ENCODE measurements at places on chromosomes 13 and 19. TPM values are rescaled to one million over a fixed set of nuclear protein-coding genes. Genes with fewer than 3 reads are reported as not detected.

The TMEM272 gene
- not detected for total RNA-seq

The ZNF527 gene
- 6.3 TPM for total RNA-seq

DNA sequence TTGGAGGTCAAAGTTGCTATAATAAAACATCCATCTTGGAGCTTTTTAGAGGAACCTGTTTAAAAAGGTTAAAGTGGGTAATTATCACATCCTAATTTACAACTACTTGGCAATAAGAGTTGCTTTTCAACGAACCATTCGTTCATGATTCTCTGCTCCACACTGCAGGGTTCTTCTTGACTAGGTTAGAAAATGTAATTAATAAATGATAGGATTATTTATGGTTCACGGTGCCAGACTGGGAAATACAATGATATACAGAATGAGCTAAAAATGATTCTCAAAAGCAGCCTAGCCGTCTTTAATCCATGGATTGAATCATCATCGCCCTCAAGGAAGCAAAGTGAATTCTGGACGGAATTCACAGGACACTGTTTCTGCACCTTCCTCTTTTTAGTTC lies 291.2 kb downstream of the TEX29 start:
- no peak overlapping the region for H3K4me3 ChIP-seq
- peaks cover 12% of the 10 kb centered on the region for H3K27me3 ChIP-seq
- no peak overlapping the region for H3K27ac ChIP-seq
- no peaks in the 10 kb centered on the region for H3K36me3 ChIP-seq
- no peaks in the 10 kb centered on the region for H3K4me1 ChIP-seq

The SYMPK gene
- 70.6 TPM for total RNA-seq

The ZBTB32 gene
- total RNA-seq, result 0.23 TPM

- H3K36me3 ChIP-seq, result no peaks in the 10 kb centered on the region
- DNase-seq, result no peak
- H3K4me3 ChIP-seq, result no peak overlapping the region
- H3K27ac ChIP-seq, result no peak overlapping the region
- peaks cover 30% of the 10 kb centered on the region for H3K4me1 ChIP-seq
These were observed 107.4 kb downstream of the LRCH1 start for GRCh38 chr13:46660416-46660815.

The CADM4 gene
- total RNA-seq, result 8.7 TPM

DNA sequence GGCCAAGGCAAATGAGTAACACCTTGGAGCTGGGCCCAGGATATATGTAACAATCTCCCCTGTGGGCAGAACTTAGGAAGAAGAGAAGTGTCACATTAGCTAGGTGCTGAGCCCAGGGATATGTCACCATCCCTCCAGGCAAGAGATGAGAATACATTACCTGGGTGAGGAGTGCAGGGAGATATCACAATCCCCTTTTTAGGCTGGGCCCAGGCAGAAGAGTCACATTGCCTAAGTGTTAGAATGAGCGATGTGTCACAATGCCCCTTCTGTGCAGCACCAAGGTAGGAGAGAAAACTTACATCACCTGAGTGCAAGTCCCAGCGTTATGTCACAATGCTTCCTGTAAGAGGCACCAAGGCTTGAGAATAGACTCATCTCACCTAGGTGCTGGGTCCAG lies 60.3 kb downstream of the ZNF726 start:
- DNase-seq, result no peak
- H3K27me3 ChIP-seq, result peaks cover 11% of the 10 kb centered on the region
- H3K27ac ChIP-seq, result no peak overlapping the region

- no peak overlapping the region for H3K4me3 ChIP-seq
- H3K4me1 ChIP-seq, result no peaks in the 10 kb centered on the region
- H3K27me3 ChIP-seq, result no peaks in the 10 kb centered on the region
These were observed 38.2 kb upstream of the IGSF23 start for GRCh38 chr19:44575116-44575700.

The C19orf67 gene
- not detected for total RNA-seq

GRCh38 chr19:41114132-41114531 lies at the start of gene CYP2F1:
Gene CYP2F1 (plus strand): TSS chr19:41114432. CDS start chr19:41116189, 1,757 bp downstream.
- no peaks in the 10 kb centered on the region for H3K36me3 ChIP-seq
- no peak within 1 kb of the TSS for H3K4me3 ChIP-seq
- no peaks in the 10 kb centered on the region for H3K4me1 ChIP-seq
- no peak for DNase-seq

The BSG gene
- 359 TPM for total RNA-seq

DNA sequence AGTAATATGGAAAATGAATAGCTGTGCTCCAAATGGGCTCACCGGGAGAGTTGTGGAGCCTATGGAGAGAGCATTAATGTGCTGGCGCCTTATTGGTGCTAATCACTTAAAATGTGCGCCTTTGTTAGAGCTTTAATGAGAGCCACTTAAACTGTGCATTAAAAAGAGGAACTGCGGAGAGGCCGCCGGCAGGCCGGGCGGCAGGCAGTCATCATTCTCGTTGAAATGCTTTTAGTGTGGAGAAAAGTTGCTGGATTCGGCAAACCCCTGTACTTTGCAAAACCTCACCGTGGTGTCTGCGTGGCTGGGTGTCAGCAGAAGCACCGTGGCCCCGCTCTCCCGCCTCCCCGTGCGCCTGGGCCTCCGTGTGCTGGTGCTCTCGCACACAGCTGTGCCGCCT lies 105.5 kb downstream of the KDM4B start:
- no peak overlapping the region for H3K27ac ChIP-seq
- H3K36me3 ChIP-seq, result peaks cover 44% of the 10 kb centered on the region
- no peak for DNase-seq
- H3K4me1 ChIP-seq, result peaks cover 6% of the 10 kb centered on the region
- no peaks in the 10 kb centered on the region for H3K27me3 ChIP-seq
- H3K4me3 ChIP-seq, result no peak overlapping the region

The NTF4 gene
- total RNA-seq, result 2.7 TPM

DNA sequence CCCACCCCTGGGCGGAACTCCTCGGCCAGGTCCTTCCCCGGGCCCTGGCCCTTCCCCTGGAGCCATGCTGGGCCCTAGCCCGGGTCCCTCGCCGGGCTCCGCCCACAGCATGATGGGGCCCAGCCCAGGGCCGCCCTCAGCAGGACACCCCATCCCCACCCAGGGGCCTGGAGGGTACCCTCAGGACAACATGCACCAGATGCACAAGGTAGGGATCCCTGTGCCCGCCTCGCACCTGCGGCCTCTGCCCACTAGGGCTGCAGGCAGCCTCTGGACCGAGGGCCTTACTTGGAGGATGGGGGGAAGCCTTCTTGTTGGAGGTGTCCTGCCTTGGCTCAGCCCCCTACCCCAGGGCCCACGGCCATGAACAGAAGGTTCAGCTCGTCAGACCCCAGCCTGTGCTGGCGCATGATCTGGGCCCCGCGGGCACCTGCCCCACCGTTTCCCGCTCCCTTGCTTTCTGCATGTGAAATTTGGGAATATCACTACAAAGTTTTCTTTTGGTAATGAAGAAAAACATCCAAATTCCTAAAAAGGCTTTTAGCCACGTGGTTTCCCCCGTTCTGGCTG lies 23.4 kb downstream of the SMARCA4 start:
- H3K4me3 ChIP-seq, result no peak overlapping the region
- no peaks in the 10 kb centered on the region for H3K27me3 ChIP-seq
- H3K36me3 ChIP-seq, result peaks cover 62% of the 10 kb centered on the region
- H3K27ac ChIP-seq, result no peak overlapping the region

DNA sequence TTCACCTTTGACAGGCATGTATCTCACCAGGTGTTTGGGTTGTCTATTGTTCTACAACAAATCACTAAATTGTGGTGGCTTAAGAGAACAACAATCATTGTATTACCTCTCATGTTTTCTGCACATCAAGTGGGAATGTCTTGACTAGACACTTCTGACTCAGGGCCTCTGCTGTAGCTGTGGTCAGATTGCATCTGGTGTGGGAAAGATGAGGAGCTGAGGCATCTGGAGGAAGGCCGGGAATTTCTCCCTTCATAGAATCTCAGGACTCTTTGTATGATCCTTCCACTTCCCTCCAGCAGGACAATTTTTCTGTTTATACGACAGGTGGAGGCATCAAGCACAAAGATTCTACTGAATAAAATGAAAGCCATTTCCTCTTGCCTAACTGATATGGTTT lies 511.8 kb upstream of the NBEA start:
- H3K27ac ChIP-seq, result no peak overlapping the region
- H3K36me3 ChIP-seq, result no peaks in the 10 kb centered on the region
- H3K27me3 ChIP-seq, result no peaks in the 10 kb centered on the region
- H3K4me1 ChIP-seq, result no peaks in the 10 kb centered on the region

GRCh38 chr19:4077800-4078684 lies 11.3 kb upstream of the ZBTB7A start:
- no peaks in the 10 kb centered on the region for H3K27me3 ChIP-seq
- peaks cover 16% of the 10 kb centered on the region for H3K4me1 ChIP-seq
- H3K36me3 ChIP-seq, result no peaks in the 10 kb centered on the region
- peak overlapping the region; percentile 86 for H3K27ac ChIP-seq
- peak; percentile 89 for DNase-seq
- peak overlapping the region; percentile 63 for H3K4me3 ChIP-seq

- peaks cover 14% of the 10 kb centered on the region for H3K4me1 ChIP-seq
- no peak overlapping the region for H3K27ac ChIP-seq
- H3K36me3 ChIP-seq, result peaks cover 12% of the 10 kb centered on the region
- no peaks in the 10 kb centered on the region for H3K27me3 ChIP-seq
- no peak overlapping the region for H3K4me3 ChIP-seq
- DNase-seq, result no peak
These were observed 3.7 kb upstream of the CLPTM1 start for GRCh38 chr19:44951179-44952159.

- DNase-seq, result peak; percentile 60
- peak overlapping the region; percentile 48 for H3K4me3 ChIP-seq
- peaks cover 25% of the 10 kb centered on the region for H3K27me3 ChIP-seq
- H3K27ac ChIP-seq, result no peak overlapping the region
These were observed 732 bp upstream of the C2CD4C start for GRCh38 chr19:409516-410242.

DNA sequence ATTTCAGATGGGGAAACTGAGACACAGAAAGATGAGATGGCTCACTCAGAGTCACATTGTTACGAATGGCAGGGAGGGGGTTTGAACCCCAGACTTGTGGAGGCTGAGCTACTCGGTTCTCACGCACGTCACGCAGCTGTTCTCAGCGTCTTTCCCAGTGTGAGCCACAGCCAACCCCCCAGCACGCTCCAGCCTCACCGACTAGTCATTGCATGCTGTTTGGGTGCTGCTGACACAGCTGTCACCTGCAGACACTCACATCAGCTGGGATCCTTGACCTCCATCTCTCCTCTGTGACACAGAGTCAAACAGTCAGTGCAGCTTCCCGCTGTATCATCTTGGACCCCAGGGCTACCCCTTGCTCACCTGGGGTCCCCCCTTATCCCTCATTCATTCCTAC lies 2.4 kb upstream of the NCAN start:
- no peak for DNase-seq
- H3K27ac ChIP-seq, result no peak overlapping the region
- no peaks in the 10 kb centered on the region for H3K4me1 ChIP-seq
- no peak overlapping the region for H3K4me3 ChIP-seq

DNA sequence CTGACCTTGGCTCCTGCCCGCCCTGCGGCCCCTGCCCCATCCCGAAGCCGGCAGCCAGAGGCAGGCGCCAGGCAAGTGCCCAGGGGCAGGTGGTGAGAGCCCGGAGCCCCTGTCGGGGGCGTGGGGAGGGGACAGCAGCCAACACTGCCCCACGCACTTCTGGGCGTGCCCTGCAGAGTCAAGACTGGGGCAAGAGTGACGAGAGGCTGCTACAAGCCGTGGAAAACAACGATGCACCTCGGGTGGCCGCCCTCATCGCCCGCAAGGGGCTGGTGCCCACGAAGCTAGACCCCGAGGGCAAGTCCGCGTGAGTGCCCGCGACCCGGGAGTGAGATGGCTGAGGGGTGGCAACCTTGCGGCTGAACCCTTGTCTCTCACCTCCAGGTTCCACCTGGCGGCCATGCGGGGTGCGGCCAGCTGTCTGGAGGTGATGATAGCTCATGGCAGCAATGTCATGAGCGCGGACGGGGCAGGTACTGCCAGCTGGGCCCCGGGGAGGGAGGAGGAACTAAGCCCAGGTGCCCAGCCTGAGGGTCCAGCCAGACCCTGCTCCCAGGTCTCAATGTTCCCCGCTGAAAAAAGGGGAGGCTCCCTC lies 17.3 kb downstream of the ANKRD24 start:
- H3K4me3 ChIP-seq, result no peak overlapping the region
- H3K4me1 ChIP-seq, result peaks cover 4% of the 10 kb centered on the region
- peaks cover 50% of the 10 kb centered on the region for H3K27me3 ChIP-seq
- H3K27ac ChIP-seq, result no peak overlapping the region
- no peaks in the 10 kb centered on the region for H3K36me3 ChIP-seq

GRCh38 chr19:17967257-17968051 lies 547 bp downstream of the KCNN1 start:
- no peak overlapping the region for H3K4me3 ChIP-seq
- no peak for DNase-seq
- no peaks in the 10 kb centered on the region for H3K36me3 ChIP-seq
- H3K27ac ChIP-seq, result no peak overlapping the region

The FFAR2 gene
- 2.6 TPM for total RNA-seq

GRCh38 chr13:66977161-66977560 lies 253.0 kb downstream of the PCDH9 start:
- H3K4me1 ChIP-seq, result no peaks in the 10 kb centered on the region
- no peak overlapping the region for H3K4me3 ChIP-seq
- H3K27me3 ChIP-seq, result no peaks in the 10 kb centered on the region
- no peak overlapping the region for H3K27ac ChIP-seq

Data from upper lobe of right lung (tissue), 1 donor.